ENCODE measurements at places on chromosomes 12 and 14.

- no peak for DNase-seq
Observed at GRCh38 chr14:52733824-52734223, 3.9 kb downstream of the STYX start.

GRCh38 chr12:8156845-8157244, at the start of gene ZNF705A:
Gene ZNF705A, plus strand, starts transcription at chr12:8157015. Its CDS starts 15,611 bp downstream, at chr12:8172626.
- DNase-seq, result no peak

GRCh38 chr14:53124786-53125185, 28.3 kb downstream of the DDHD1 start:
- DNase-seq, result no peak

DNA sequence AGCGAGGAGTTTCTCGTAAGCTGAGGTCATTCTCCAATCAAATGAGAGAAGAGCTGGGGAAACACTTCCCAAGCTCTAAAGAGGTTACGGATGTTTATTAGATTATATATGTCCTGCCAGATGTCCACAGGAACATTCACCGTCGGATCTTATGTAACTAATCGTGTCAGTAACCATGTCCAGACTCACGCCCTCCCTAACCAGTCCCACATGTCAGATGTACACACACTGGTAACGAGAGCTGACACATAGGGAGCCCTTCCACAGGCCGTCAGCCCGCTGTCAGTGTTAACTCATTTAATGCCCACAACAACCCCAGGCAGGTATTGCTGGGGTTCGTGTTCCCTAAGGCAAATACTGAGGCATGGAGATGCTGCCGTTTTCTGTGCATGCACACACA, 223.7 kb upstream of the RTL1 start:
- DNase-seq, result no peak

GRCh38 chr12:107670999-107671643, 14.5 kb upstream of the PWP1 start:
- peak; percentile 51 for DNase-seq

- DNase-seq, result no peak
Observed at GRCh38 chr12:54413284-54414190, 5.5 kb downstream of the ITGA5 start.

- DNase-seq, result no peak
Observed at GRCh38 chr12:267581-268482, 5.2 kb upstream of the SLC6A13 start.

DNA sequence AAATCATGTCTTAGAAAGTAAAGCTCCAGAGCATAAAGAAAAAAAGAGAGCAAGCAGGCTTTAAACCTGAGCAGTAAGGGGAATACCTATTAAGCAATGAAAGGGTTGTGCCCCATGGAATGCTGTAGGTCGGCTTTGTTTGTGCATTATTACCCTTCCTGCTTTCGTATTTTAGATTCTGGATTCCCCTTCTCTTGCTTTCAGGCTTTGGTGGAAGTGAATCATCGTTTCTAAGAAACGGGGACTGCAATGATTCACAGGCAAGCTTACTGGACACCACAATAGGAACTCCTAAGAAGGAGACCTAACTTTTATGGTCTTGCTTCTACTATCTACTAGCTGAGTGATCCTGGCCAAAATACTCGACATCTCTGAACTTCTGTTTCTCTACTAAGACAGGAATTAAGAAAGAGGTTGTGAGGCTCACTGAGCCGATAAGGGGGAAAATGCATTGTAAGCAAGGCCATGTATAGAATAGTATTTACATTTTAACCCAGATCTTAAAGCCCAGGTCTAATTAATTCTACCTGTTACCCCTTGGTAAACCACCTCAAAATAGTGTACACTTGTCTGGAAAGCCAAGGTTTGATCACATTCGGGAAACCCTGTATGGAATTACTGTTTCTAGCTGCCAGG, 1.2 kb upstream of the BMAL2 start:
- no peak for DNase-seq

GRCh38 chr12:52041695-52042123, 9.5 kb upstream of the NR4A1 start:
- DNase-seq, result no peak
